AG08395 (cell line): ENCODE measurements at places on chromosomes 11 and 22.

DNA sequence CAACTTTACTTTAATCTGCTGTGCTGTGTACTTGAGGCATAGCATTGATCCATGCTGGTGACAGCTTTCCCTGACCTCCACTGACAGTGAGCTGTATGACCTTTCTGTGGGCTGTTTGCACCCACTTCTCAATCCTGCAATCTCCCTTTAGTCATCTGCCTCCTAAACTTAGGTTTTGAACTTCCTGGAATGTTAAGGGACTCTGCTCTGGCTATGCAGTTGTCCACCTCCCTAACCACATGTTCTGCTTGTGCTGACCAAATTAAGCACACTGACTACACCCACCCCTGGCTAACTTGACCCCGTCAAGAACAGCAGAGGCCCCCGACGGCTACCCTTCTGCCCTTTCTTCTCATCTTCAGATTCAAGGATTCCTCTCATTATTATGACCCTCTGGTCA lies 89.1 kb upstream of the NTM start:
- no peak for DNase-seq

GRCh38 chr11:78954261-78954660 lies 379.6 kb upstream of the NARS2 start:
- no peak for DNase-seq

GRCh38 chr22:23804781-23805291 lies 18.1 kb downstream of the SMARCB1 start:
- DNase-seq, result no peak

DNA sequence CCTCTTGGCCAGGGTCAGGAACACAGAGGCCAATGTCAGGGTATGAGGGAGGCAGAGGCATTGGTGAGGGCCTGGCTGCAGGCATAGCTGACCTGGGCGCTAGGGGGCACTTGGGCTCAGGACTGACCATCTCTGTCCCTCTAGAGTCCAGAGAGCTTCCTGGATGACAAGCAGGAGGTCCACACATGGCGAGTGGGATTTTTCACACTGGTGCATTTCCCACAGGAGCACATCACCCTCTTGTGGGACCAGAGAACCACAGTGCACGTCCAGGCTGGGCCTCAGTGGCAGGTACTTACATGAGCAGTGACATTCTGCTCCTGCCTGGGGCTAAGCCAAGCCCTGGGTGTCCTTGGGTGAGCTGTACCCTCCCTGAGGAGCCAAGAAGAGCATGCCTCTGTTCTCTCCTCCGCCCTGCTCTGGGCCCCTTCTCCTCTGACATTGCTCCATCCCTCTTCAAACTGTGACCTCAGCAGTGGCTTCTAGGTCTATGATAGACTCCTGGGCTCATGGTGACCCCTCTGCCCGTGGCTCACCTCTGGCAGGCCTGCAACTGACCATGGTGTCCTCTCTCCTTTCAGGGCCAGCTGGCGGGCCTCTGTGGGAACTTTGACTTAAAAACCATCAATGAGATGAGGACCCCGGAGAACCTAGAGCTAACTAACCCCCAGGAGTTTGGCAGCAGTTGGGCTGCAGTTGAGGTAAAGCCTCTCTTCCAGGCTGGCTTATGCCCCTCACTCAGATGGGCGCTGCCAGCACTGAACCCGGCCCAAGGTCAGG lies 46.6 kb downstream of the OTOG start:
- no peak for DNase-seq
